ENCODE measurements at places on chromosomes 16 and 17.

GRCh38 chr16:27313422-27314160 is at the start of gene IL4R:
Gene IL4R, plus strand, starts transcription at chr16:27313974. Its CDS starts 26,230 bp downstream, at chr16:27340204.
- peak; percentile 64 for DNase-seq

GRCh38 chr16:50910736-50911100 is 168.8 kb downstream of the CYLD start:
- no peak for DNase-seq

DNA sequence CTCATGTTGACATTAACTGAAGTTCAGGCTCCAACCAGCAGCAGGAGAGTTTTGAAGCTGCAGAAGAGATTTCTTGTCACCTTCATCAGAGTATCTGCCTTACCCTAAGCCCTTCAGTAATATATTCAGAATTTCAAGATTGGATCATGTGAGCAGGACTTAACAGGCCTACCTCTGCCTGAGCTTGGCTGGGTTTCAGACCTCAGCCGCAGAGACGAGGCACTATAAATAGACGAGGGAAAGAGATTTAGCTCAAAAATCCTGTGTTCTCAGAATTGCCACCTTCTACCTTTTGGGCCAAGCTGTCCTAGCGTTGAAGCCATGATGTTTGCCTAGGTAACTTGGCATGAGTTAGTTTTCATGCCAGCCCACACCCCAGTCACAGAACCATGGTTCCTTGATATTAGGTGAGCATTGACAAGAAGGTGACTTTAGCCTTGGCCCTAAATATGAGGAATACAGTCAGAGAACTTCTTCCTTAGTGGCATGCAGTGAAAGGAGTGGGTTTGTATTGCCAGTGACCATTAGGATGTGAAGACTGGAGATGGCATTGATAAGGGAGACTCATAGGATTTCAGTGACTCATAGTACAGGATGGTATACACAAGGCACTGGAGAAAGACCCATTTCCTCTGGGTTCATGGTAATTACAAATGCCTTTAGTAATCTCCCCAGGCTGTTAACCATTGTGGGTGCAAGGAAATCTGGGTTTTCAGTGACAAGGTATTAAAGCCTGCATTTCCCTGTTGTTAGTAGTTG is 224.3 kb downstream of the MSI2 start:
- peak; percentile 30 for DNase-seq

GRCh38 chr17:79062691-79063090 is 11.9 kb upstream of the ENGASE start:
- DNase-seq = no peak

DNA sequence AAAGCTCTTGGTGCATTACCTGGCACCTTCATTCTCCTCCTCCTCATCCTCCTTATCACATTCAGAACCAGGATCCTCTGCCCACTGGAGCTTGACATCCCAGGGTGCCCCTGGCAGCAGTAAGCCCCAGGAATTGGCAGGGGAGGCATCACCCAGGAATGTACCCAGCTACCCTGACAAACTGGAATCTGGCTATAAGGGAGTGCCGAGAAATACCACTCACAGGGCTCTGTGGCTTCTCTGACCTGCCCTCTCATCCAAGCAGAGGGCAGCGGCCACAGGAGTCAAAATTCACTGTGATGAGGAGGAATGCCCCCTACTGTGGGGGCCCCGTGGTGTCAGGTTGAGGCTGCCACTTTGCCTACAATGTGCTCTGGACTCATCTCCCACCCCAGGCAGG is 19.6 kb downstream of the MPP3 start:
- no peak for DNase-seq

DNA sequence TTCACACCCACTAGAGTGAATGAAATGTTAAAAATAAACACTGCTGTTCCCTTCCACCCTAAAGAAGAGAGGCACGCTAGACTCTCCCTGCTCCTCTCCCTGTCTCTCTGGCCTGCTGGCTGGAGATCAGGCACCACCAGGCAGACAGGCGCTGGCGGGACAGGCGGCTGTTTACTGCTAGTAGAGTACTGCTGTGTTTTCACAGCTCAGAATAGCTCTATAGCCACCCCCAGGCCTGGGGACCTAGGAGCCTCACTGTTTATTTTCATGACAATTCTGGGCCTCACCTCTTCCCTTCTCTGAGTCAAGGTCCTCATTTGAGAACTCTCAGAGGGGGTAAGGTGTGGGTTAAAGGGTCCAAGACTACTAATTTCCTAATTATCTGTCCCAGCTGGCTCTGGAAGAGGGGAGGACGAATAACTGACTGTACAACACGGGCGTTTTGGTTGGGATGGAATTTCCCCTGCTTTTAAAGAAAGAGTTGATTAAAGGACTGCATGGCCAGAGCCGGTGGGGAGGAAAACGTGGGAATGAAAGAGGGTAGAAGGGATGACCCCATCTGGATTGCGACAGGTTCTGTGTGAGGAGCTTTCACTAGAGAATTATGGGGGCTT is 9.0 kb upstream of the G6PC1 start:
- no peak for DNase-seq

GRCh38 chr16:84810518-84811273 is 9.1 kb upstream of the CRISPLD2 start:
- DNase-seq = peak; percentile 70

DNA sequence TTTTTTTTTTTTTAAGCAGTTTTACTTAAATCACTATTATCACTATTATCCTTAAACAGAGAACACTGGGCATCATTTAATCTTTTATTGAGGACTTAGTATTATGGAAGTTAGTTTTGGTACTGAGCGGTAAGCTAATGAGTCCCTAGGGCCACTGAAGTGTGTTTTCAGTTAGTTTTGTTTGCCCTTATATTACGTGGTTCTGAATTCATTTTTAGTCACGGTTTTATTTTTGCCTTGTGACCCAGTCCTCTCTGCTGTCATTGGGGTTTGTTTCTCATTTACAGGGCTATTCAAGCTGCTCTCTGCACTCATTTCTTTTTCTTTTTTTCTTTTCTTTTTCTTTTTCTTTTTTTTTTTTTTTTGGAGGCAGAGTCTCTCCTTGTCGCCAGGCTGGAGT is 17.3 kb downstream of the RABEP1 start:
- DNase-seq = no peak

DNA sequence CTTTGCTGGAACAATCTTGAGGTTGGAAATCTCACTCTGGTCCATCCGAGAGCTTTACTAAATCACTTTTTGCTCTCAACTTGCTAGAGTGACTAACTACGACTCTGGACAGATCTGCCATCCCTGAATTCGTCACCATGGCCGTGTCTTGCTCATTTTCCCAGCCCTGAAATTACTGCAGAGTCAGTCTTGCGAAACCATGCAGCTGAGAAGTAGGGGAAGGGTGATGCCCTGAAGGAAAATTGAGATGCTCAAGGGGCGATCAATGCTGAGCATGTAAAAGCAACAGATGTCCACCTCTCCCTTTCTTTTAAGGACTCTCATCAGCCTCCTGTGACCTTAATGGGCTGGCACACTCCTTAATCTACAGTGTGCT is 18.8 kb downstream of the PCTP start:
- no peak for DNase-seq

- DNase-seq = peak; percentile 71
Measured at GRCh38 chr16:46688101-46688653, 801 bp downstream of the VPS35 start.

DNA sequence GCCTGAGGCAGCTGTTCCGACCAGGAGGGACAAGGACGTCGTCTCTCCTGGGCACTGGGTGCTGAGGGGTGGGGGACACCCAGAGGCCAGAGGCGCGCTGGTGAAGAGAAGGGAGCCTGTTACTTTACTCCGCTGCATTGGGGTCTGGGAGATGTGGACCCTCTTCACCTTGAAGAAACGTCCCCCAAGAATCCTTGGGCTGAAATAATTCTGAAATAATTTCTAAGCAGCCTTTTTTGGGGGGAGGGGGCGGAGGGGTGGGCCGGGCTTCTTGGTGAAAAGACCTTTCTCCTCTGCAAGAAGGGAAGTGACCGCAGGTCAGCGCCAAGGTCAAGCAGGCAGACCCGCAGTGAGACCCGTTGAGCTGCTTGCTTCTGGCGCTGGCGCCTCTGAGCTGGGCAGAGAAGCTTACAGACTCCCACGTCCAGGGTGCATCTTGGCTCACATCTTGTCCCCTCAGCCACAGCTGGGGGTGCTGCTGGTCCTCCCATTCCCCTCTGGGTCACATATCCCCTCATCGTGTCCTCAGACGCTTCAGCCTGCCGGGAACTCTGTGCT is 1.1 kb downstream of the SYT17 start:
- no peak for DNase-seq

- no peak for DNase-seq
Measured at GRCh38 chr16:20484726-20485125, 33.4 kb downstream of the ACSM2A start.

DNA sequence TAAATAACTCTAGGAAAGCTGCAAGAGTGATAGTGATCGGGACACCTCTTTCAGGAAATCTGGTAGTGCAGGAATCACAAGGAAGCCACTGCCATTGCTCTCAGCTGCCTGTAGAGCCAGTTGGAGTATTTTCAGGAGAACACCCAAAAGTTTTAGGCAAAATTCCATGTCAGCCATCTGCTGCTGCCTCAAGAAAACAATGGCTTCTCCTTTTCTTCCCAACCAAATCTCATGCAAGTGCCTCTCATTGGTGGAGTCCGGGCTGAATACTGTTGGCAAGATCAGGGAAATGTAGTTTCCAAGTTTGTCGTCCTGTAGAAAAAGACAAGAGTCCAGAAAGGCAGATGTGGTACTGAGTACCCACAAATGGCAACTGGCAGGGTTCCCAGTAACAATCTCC is 54.9 kb upstream of the TANC2 start:
- no peak for DNase-seq

DNA sequence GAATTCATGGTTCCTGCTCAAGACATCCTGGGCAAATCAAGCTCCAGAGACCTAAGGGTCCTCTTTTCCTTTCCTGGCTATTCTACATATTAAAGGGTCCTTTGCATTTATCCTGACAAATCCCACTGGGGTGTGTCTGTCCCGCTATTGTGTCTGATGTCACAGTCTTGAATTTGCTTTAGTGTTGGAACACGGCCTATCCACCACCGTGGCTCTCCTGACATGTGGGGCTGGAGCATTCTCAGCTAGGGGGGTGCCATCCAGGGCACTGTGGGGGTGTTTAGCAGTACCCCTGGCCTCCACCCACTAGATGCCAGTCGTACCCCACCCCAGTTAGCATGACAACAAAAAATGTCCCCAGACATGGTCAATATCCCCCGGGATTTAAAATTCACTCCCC is 92.9 kb downstream of the IRF8 start:
- DNase-seq = no peak

- DNase-seq = no peak
Measured at GRCh38 chr17:17877529-17878358, 41.0 kb upstream of the SREBF1 start.

- no peak for DNase-seq
Measured at GRCh38 chr17:19592316-19592715, 56.2 kb upstream of the ALDH3A2 start.

DNA sequence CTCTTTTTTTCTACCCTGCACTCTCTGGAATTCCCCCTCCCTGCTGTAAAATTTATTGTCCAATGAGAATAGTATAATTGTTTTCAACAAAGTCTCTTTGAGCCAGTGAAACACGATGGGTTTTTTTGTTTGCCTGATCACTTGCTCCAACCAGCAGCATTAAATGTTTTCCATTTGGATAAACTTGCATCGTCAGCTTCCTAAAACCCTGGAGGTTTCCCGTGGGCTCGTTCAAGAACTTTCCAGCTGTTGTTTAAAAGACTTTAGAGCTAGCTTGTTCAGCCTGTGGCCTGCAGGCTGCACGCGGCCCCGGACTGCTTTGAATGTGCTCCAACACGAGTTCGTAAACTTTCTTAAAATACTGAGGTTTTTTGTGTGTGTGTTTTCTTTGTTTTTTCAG is 14.9 kb downstream of the NAGPA start:
- DNase-seq = no peak

- DNase-seq = no peak
Measured at GRCh38 chr17:35184274-35184673, 9.9 kb downstream of the SLC35G3 start.

DNA sequence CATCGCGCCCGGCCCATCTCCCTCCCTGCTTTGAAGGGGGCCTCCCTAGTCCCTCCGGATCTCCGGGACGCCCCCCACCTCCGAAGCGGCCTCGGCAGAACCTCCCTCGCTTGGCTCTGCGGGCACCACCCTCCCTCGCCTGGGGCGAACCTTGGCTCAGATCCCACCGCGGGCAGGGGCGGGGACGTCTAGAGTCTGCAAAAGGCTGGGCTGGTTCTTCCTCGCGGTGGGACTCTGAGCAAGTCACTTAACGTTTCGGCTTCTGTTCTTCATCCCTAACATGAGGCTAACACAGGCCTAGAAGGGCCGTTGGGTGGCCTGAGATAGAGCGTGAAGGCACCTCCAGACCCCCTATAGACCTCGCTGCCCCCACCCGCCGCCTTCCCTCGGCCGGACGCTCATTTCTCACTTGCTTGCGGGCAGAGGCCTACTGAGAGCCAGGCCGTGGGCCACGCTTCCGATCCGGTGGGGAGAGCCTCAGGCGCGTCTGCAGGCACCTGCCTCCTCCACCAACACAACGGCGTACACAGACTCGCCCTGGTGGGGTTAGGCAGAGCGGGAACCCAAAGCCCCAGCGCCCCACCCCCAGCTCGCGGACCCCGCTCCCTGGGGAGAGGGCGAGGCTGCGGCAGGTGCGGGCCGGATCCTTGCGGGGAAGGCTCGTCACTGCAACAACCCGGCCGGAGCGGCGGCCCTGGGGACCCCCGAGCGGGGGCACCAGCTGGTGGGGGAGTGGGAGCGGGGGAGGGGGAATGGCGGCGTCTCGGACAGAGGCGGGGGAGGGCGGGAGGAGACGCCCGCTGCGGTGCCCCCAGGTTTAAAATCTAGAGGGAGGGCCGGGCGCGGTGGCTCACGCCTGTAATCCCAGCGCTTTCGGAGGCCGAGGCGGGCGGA is 5.4 kb downstream of the MYO1C start:
- DNase-seq = peak; percentile 95

- DNase-seq = no peak
Measured at GRCh38 chr16:5379954-5380353, 282.4 kb upstream of the EEF2KMT start.

DNA sequence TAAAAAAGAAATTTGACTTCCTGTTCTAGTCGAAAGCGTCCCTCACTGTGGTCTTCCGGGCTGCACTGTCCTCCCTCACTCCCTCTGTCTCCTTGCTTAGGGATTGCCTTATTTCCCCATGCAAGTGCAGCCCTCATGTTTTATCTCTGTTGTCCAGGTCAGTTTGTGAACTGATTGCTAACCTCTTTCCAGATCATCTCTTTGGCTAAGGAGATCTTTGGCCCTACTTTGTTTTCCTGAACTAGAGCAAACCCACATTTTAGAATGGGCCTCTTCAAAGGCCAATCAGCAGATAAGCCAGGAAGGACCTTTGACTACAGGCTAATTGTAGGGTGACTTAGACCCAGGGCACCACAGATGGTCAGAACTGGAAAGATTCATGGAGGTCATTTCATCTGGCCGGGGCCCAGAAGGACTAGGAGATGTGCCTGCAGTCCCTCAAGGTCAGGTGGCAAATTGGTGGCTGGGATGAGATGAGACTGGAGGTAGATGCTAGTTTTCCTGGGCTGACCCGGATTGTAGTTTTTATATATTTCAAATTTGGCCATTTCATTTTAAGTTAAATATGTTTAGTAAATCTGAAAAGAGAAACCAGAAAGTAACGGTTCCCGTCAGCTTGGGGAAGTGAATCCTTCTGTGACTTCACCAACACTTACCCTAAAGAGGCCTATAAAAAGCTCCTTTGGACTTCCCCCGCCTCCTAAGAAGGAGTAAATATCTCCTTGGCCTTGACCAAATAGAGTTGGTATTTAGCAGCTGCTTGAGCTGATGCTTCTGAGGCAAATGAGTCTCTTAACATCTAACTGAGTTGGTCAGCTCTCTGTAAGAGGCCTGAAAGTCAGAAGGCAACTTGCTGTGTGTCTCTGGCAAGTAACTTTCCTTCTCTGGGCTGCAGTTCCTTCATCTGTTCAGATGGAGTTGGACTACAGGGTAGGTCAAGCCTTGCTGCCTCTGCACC is 6.2 kb upstream of the SLC25A19 start:
- no peak for DNase-seq

GRCh38 chr17:48631693-48632578 is 5.8 kb upstream of the HOXB9 start:
- DNase-seq = no peak

Measured in hematopoietic multipotent progenitor cell treated with erythropoietin and hydrocortisone succinate and interleukin-3 and kit ligand, for 6 days (in vitro differentiated cells).